Left lung (tissue), 14 donors: ENCODE measurements at places on chromosomes 4 and X. TPM values are rescaled to one million over a fixed set of nuclear protein-coding genes. Genes with fewer than 3 reads are reported as not detected.

GRCh38 chrX:47611926-47612325 lies 7.7 kb downstream of the SYN1 start:
- no peak for DNase-seq

The GAGE2A gene
- total RNA-seq = not detected

DNA sequence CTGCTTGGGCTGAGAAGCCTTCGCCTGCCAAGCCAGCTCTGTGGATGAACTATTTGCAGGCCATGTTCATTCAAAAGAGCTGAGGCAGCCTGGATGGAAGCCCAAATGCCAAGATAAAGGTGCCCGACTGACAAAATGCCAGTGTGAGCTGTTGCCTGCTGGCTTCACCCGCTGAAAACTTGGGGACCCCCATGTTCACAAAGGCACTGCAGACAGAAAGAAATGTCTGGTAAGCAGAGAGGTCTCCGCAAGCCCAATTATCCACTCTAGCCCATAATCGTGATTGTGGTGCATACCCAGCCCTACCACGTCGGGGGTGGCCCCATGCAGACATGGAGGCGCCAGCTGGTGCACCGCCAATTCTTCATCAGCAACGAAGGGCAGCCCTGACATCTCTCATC lies 13.0 kb upstream of the SMIM20 start:
- DNase-seq = no peak

DNA sequence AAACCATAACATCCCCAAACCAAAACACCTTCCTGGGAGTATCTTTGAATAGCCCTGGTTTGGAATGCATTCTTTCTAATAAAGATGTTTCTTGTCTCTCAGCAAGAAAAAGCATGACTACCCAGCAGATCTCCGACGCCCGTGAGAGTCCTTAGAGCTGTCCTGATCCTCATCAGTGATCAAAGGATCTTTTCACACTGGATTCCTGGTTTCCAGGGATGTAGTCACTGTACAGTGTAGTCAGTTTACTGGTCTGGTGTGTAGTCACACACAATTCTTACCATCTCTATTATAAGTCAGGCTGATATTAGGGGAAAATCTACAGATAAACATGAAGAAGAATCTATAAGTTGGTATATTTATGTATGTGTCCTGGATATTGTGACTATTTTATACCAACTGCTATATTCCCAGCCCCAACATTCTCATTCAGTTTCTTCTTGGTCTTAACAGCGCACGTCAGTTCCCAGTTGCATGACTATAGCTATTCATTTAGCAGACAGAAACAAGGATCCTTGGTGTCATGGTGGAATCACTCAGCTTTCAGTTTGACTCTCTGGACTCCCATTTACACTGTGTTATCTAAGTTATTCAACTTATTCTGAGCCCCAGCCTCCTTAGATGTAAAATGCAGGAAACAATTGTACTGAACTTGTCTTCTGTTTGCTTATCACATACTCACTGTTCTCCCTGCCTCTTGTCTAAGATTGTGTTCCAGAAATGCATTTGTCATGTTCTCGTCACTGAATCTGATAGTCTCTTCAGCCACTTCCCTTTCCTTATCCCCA lies 68.3 kb downstream of the SLIT2 start:
- DNase-seq = no peak

The SHISA3 gene
- 2.9 TPM for total RNA-seq
